Hindlimb muscle (tissue), 1 donor: ENCODE measurements at places on chromosomes 6 and 20. TPM values are rescaled to one million over a fixed set of nuclear protein-coding genes. Genes with fewer than 3 reads are reported as not detected.

Gene DOK5
- 27.1 TPM for polyA plus RNA-seq

Gene IP6K3
- 38.8 TPM for polyA plus RNA-seq

Gene TCP11
- 0.34 TPM for polyA plus RNA-seq

Gene HLA-DRB5
- 9.5 TPM for polyA plus RNA-seq

Gene HLA-DMB
- polyA plus RNA-seq, result 11.5 TPM

Gene ZFP57
- polyA plus RNA-seq, result not detected

Gene NOTCH4
- 25.1 TPM for polyA plus RNA-seq

Gene BTN3A1
- polyA plus RNA-seq, result 20.9 TPM

Gene CFAP61
- 3.5 TPM for polyA plus RNA-seq

Gene EGFL8
- 29.5 TPM for polyA plus RNA-seq

Gene VWA7
- 2.5 TPM for polyA plus RNA-seq

Gene SEL1L2
- polyA plus RNA-seq, result 0.26 TPM

Gene BMP5
- polyA plus RNA-seq, result 9.0 TPM

Gene HS3ST5
- 0.72 TPM for polyA plus RNA-seq

Gene SLC12A5
- polyA plus RNA-seq, result 1.3 TPM

Gene CALHM4
- polyA plus RNA-seq, result not detected

Gene TBXT
- not detected for polyA plus RNA-seq

Gene CGA
- 0.54 TPM for polyA plus RNA-seq

Gene CTNNBL1
- 29.0 TPM for polyA plus RNA-seq

Gene C6orf15
- polyA plus RNA-seq, result not detected

Gene SNX14
- 42.3 TPM for polyA plus RNA-seq

Gene WDR27
- 48.8 TPM for polyA plus RNA-seq

Gene TRIM40
- polyA plus RNA-seq, result not detected

Gene EMILIN3
- 19.7 TPM for polyA plus RNA-seq

Gene RAB44
- 0.12 TPM for polyA plus RNA-seq

Gene EYA2
- 2.7 TPM for polyA plus RNA-seq

Gene PDYN
- polyA plus RNA-seq, result not detected

Gene TTBK1
- 0.10 TPM for polyA plus RNA-seq

Gene BMP6
- 1.1 TPM for polyA plus RNA-seq

Gene ZNF334
- polyA plus RNA-seq, result 11.8 TPM

Gene PTCRA
- not detected for polyA plus RNA-seq

Gene ELOVL2
- polyA plus RNA-seq, result 2.1 TPM

Gene ADGRG6
- polyA plus RNA-seq, result 7.2 TPM

Gene CCN6
- 0.28 TPM for polyA plus RNA-seq

Gene PLAGL2
- polyA plus RNA-seq, result 11.5 TPM

Gene TNFRSF6B
- polyA plus RNA-seq, result 1.6 TPM

Gene TCF15
- 4.5 TPM for polyA plus RNA-seq

Gene ENPP3
- 0.52 TPM for polyA plus RNA-seq

Gene FABP7
- polyA plus RNA-seq, result 0.39 TPM
